Left kidney (tissue), 8 donors: ENCODE measurements at places on chromosomes 7 and 10. TPM values are rescaled to one million over a fixed set of nuclear protein-coding genes. Genes with fewer than 3 reads are reported as not detected.

DNA sequence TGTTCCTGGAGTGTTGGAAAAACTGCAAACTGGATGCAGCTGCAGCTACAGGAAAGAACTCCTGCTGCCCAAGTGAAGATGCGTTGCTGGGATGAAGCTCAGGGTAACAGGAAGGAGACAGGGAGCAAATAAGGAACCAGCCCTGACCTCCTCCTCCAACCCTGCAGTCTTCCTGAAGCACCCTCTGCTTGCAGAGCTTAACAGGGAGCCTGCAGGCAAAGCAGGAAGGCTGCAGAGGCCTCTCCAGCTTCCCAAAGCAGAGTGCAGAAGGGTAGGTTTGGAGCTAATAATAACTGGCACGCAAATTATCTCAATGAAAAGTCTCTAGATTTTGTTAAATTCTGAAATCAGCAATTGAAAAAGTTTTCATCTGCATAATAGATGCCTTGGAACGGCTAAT, 92.5 kb downstream of the SORCS1 start:
- DNase-seq = no peak

GRCh38 chr7:128911423-128912031, 1.0 kb upstream of the KCP start:
- DNase-seq = peak; percentile 67

GRCh38 chr10:98536551-98536950, 89.8 kb upstream of the HPS1 start:
- DNase-seq = no peak

ELMO1 gene
- 9.8 TPM for polyA plus RNA-seq

TRIP6 gene
- 67.8 TPM for polyA plus RNA-seq
